ENCODE measurements at places on chromosomes 12 and 14. TPM values are rescaled to one million over a fixed set of nuclear protein-coding genes. Genes with fewer than 3 reads are reported as not detected.

GRCh38 chr12:100337299-100337698 lies 19.6 kb upstream of the SLC17A8 start:
- DNase-seq: no peak

DNA sequence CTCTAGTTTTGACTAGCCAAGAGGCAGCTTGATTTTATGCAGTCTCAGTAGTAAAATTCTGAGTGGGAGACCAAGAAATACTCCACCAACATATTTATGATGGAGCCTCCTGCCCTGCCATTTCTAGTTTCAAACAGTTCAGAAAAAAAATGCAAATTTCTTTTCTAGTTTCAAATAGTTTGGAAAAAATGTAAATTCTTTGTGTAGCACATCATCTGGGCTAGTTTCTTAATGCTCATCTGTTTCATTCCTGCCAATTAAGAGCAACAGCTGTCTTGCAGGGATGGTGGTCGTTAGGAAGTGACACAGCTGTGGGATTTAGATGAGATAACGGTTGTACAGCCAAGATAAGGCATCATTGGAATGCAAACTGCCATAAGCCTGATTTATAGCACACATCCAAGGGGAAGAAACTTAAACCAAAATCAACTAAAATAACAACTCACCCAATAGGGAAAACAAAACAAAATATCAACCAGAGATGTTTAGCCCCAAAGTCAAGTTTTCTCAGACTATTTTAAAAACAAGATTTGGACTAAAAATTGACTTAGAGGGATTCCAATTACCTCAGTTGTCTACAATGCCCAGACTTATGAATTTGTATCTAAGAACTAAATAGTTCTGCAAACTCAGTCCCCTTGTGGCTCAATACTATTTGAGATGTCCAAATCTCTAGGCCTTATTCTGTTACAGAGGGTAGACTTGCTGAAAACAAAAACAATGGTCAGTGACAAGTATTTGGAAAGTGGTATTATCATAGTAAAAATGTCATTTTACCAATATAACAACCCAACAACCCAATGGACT lies 291.3 kb upstream of the ATP2B1 start:
- DNase-seq: peak; percentile 14

DNA sequence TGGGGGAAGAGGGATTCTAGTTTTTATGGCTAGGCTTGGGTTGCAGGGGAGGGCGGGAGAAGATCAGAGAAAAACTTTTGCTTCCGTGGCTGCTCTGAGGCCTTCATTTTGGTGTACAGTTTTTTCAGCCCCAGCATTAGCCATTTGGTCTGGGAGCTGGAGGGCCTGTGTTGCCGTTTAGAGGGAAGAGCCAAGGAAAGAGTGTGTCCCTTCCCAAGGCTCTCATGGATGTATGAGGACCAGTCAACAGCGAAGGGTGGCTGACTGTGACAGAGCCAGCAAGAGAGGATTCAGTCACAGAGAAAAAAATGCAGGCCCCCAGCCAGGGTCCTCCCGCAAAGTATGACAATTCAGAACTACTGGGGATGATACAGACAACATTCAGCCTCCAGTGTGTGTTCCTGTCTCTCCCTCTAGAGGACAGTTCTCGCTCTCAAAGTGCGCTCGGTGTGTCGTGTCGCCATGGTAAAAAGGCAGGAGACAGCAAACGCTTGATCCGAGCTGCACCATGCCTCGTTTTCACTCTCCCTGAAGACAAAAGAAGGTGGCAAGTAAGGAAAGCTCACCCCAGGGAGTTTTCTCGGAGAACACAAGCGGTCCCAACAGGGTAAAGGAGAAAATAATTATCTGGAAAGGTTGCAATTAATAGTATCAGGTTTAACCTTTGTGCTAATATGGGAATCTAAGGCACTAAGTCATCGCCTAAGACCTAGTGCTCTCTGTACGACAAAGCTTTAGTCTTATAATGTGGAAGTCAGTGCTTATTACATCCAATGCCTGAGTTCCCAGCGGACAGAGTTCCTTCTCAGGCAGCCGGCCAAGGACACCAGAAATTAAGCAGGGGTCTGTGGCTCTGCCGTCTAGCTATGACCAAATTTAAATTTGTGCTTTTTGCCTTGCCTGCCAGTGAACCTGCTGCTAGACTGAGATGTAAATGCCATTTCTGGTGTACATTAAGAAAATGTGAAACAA lies 157.3 kb upstream of the PLXNC1 start:
- no peak for DNase-seq

Gene TAS2R8
- not detected for total RNA-seq

Gene DCN
- total RNA-seq: not detected

Measured in hematopoietic multipotent progenitor cell (in vitro differentiated cells).